ENCODE measurements at places on chromosomes 6 and 20. TPM values are rescaled to one million over a fixed set of nuclear protein-coding genes. Genes with fewer than 3 reads are reported as not detected.

DNA sequence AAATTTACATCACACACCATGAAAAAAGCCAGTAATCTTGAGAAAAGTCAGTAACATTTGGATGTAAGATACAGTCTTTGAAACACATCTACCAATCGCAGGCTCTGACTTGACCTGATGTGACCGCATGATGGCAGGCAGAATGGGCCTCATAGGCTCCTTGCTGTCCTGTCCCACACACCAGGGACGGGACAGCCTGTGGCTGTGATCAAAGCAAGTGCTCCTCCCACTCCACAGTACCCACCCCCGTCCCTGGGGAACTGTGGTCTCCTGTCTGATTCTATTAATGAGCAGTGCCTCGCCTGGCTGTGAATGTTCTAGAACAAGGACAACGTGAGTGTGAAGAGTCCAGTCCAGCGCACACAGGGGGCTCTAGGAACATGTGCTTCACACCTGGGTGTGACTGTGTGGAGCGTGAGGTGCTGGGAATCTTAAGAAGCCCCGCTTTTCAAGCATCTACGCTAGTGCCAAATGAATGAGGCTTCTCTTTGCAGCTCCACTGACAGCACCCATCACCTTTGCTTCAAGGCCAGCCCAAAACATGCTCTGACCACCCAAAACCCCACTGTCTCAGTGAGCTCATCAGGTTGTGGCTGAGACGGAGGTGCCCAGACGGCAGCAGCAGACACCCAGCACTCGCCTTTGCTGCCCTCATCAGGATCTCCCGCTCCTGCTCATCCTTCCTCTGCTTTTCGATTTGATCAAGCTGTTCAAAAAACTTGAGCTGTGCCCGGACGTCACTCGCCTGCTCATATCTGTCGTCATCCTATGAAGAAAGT is 67.1 kb downstream of the TAF4 start:
- H3K27ac ChIP-seq = no peak overlapping the region
- DNase-seq = no peak
- H3K4me3 ChIP-seq = no peak overlapping the region
- no peaks in the 10 kb centered on the region for H3K27me3 ChIP-seq
- peaks cover 12% of the 10 kb centered on the region for H3K36me3 ChIP-seq

The FAXC gene
- total RNA-seq = 23.0 TPM

- H3K36me3 ChIP-seq = no peaks in the 10 kb centered on the region
- peaks cover 42% of the 10 kb centered on the region for H3K27me3 ChIP-seq
- H3K4me3 ChIP-seq = no peak overlapping the region
- no peak overlapping the region for H3K27ac ChIP-seq
- H3K4me1 ChIP-seq = peaks cover 9% of the 10 kb centered on the region
Observed at GRCh38 chr6:46011188-46012085, 4.2 kb downstream of the CLIC5 start.

The CTAGE9 gene
- total RNA-seq = not detected

DNA sequence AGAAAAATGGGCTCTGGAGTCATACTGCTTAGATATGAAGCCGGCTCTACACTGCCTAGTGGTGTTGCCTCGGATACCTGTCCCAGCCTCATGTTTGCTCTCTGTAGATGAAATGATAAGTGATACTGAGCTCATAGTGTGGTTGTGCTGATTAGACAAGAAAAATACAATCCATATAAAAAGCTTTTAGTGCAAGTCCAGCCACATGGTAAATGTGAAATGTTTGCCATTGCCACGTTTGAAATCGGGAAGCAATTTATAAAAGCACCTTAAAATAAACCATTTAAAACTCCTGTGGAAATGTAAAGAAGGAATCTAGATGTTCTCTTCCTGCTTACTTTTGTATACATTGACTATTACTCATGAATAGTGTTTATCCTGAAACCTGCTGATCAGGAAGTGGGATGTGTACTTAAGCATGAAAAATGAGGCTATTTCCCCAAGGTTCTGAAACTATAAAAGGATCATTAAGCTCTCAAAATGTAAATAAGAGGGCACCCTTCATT is 13.1 kb upstream of the PBOV1 start:
- no peak overlapping the region for H3K4me3 ChIP-seq
- peaks cover 17% of the 10 kb centered on the region for H3K4me1 ChIP-seq
- no peaks in the 10 kb centered on the region for H3K36me3 ChIP-seq
- H3K27ac ChIP-seq = no peak overlapping the region
- DNase-seq = no peak
- H3K27me3 ChIP-seq = no peaks in the 10 kb centered on the region

DNA sequence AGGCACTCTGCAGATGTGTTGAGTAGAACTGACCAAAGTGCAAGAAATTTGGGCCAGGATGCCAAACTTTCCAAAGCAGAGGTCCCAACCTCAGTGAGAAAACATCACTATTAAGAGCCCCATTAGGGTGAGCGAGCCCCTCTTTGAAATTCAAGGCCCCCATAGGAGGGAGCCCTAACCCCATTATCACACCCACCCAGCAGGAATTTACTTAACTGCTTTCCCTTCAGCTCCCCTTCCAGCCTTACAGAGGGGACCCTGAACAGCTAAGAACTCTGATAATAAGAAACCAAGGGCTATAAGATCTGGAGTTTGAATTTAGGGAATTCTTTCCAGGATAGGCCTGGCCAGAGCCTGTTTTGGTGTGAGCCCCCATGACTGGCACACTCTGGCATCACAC is 130.6 kb downstream of the NFATC2 start:
- H3K4me1 ChIP-seq = peaks cover 5% of the 10 kb centered on the region
- peak; percentile 28 for DNase-seq
- no peak overlapping the region for H3K27ac ChIP-seq
- no peaks in the 10 kb centered on the region for H3K36me3 ChIP-seq

DNA sequence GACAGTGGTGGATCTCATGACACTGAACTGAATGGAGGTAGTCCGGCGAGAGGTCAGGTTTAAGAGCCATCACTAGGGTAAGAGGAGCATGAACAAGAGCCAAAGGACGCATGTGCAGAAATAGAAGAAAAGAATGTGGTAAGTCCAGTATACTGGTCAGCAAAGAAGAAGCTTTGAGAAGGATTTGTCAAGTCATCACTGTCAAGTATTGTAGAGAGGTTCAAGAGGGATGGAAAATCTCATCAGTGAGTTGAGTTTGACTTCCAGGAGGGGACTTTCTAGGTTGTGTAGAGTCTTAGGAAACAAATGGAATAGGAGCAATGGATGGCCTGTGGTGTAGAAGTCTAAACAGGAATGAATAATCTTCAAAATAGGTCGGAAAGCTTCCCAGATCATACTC is 161.8 kb downstream of the BTBD3 start:
- H3K36me3 ChIP-seq = no peaks in the 10 kb centered on the region
- no peak overlapping the region for H3K4me3 ChIP-seq
- H3K27ac ChIP-seq = no peak overlapping the region
- peaks cover 14% of the 10 kb centered on the region for H3K4me1 ChIP-seq
- H3K27me3 ChIP-seq = no peaks in the 10 kb centered on the region

- no peaks in the 10 kb centered on the region for H3K36me3 ChIP-seq
- H3K27me3 ChIP-seq = peaks cover 37% of the 10 kb centered on the region
- H3K4me1 ChIP-seq = no peaks in the 10 kb centered on the region
Observed at GRCh38 chr6:149860834-149861602, 3.1 kb downstream of the LRP11 start.

DNA sequence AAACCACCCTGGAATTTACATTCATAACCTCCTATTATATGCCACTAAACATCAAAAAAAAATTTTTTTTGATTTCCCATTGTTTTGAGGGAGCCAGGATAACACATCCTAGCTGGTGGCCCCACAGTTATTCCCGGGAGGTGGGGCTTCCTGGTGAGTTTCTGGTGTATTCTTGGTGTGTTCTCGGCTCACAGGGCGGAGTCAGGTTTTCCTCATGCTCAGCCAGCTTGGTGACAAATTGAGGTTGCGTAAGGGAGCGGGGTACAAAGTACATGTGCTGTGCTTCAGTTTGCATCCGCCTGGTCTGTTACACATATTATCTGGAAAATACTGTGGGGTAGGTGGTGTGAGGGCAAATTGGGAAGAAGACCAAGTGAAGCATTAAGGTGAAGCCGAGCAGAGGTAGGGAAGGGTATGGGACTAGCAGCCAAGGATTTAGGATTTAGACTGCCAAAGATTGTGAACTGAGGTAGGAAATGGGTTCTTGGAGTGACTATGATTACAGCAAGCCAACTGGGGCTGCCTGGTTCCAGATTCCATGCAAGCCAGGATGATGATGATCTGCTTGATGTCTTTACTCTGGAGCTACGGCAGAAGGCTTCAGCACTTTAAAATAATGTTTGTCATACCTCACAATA is 46.2 kb upstream of the EEF1A1 start:
- no peak overlapping the region for H3K27ac ChIP-seq
- H3K4me1 ChIP-seq = peaks cover 12% of the 10 kb centered on the region
- no peaks in the 10 kb centered on the region for H3K27me3 ChIP-seq
- H3K36me3 ChIP-seq = no peaks in the 10 kb centered on the region
- no peak for DNase-seq

DNA sequence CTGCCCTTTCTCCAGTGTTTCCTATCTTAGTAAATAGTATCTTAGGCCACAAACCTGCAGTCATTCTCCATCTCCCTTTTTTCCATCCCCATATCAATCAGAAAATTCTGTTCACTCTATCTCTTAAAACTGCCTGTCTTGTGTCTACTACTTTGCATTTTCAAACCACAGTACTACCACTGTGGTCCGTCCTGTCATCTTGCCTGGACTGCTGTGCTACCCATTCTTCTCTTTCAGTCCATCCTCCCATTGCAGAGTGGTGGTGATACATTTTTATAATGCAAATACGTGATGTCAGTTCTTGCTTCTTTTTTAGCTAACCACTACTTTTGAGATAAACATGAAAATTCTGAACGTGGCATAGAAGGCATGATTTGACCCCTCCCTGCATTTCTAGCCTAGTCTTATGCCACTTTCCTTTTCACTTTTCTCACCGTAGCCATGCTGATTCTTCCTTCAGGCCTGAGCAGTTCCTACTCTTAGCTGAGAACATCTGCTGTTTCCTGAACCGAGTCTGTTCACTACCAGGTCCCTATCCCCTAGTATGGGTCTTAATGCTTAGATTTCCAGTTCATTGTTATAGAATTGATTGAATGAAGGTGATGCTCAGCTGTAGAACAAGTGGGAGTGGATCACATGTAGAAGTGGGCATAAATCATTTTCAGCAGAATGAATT is 13.8 kb downstream of the TBPL1 start:
- H3K36me3 ChIP-seq = no peaks in the 10 kb centered on the region
- H3K4me1 ChIP-seq = peaks cover 4% of the 10 kb centered on the region
- no peak overlapping the region for H3K27ac ChIP-seq
- H3K4me3 ChIP-seq = no peak overlapping the region
- no peak for DNase-seq

DNA sequence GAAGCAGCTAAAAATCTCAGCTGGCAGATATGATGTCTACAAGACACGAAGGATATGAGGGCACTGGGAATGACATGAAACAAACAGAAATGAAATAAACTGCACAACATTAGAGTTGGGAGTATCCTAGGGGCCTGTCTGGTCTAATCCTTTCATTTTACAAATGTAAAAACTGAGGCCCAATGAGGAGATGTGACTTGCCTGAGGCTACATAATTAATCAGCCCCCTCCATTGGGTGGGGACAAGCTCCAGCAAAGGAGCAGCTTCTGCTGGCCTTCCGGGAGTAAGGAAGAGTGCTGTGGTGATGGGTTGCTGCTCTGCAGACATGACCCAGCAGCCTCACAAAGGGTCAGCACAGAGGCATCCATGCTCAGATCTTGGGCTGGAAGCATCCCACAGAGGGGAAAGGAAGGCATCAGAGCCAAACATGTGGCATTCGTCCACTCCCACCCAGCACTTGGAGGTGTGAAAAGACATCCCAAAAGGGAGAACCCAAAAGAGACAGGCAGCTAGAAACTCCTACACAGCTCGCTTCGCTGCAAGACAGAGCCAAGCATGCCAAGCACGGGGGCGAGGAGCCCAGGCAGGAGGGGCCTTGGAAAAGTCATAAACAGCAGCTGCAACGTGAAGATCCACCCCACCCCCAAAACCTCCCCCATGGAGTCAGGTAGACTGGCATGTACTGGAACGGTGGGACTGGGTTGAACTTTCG is 183.7 kb downstream of the UNC5CL start:
- no peaks in the 10 kb centered on the region for H3K4me1 ChIP-seq
- H3K27me3 ChIP-seq = no peaks in the 10 kb centered on the region
- no peak overlapping the region for H3K27ac ChIP-seq
- H3K4me3 ChIP-seq = no peak overlapping the region

The TFAP2B gene
- 0.15 TPM for total RNA-seq

DNA sequence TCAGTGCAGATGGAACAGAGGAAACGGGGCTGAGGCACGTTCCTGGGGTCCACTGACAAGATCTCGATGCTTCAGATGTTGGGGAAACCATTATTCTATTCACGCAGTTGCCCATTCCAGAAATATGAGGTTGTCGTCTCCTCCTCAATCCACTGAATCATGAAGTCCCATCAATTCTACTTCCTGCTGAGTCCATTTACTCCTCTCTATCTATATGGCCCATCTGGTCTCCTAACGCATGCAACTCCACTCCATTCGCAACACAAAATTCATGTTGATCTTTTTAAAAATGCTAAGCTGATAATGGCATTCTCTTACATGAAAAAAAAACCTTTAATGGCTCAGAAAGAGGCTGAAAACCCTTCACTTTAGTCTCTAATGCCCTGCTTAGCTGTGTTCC is 37.5 kb downstream of the MAP3K5 start:
- H3K27me3 ChIP-seq = no peaks in the 10 kb centered on the region
- DNase-seq = no peak
- no peaks in the 10 kb centered on the region for H3K36me3 ChIP-seq
- H3K27ac ChIP-seq = no peak overlapping the region
- H3K4me1 ChIP-seq = no peaks in the 10 kb centered on the region
- no peak overlapping the region for H3K4me3 ChIP-seq

DNA sequence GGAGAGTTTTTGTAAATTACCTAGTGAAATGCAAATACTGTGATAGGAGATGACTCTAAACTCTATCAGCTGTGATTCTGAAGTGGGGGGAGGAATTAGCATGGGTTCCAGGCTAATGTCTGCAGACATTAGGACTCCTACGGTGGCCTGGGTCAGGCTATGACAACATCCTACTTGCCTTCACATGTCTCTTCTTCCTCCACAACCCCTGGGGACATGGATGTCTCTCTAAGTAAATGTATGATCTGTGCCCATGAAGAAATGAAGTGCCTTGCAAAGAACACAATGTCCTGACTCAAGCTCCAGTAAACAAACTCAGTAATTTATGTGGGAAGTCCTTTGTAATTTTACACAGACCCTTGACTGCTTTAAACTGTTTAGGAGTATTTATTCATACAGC is 165.8 kb upstream of the EEF1E1 start:
- DNase-seq = no peak
- H3K27ac ChIP-seq = no peak overlapping the region
- no peaks in the 10 kb centered on the region for H3K36me3 ChIP-seq

The OR2B6 gene
- not detected for total RNA-seq

The F13A1 gene
- 3.6 TPM for total RNA-seq

The TP53TG5 gene
- total RNA-seq = not detected

- no peaks in the 10 kb centered on the region for H3K27me3 ChIP-seq
- H3K4me3 ChIP-seq = no peak overlapping the region
- no peak overlapping the region for H3K27ac ChIP-seq
- no peaks in the 10 kb centered on the region for H3K36me3 ChIP-seq
- DNase-seq = no peak
Observed at GRCh38 chr6:74834967-74835366, 370.9 kb downstream of the COL12A1 start.

The XKR7 gene
- 0.07 TPM for total RNA-seq

Data from neural progenitor cell (in vitro differentiated cells).